ENCODE measurements at places on chromosomes 6 and 20.

DNA sequence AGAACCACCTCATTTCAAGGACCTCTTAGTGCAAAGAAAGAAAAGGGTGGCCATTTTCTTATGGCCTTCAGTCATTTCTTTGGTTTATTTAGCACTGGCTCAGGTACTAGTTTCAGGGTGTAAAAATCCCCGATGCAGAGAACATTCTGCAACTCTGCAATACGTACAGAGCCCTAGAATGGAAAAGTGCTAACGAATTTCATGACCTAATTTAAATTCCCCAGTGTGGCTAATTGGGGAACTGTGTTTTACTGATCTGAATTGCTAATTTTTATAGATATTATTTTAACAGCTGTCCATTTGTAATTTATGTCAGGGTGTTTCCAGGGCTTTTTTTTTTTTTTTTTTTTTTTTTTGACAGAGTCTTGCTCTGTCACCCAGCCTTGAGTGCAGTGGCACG is 160.7 kb downstream of the UST start:
- DNase-seq: no peak

- no peak for DNase-seq
Measured at GRCh38 chr20:36113566-36114250, 40.8 kb upstream of the EPB41L1 start.

DNA sequence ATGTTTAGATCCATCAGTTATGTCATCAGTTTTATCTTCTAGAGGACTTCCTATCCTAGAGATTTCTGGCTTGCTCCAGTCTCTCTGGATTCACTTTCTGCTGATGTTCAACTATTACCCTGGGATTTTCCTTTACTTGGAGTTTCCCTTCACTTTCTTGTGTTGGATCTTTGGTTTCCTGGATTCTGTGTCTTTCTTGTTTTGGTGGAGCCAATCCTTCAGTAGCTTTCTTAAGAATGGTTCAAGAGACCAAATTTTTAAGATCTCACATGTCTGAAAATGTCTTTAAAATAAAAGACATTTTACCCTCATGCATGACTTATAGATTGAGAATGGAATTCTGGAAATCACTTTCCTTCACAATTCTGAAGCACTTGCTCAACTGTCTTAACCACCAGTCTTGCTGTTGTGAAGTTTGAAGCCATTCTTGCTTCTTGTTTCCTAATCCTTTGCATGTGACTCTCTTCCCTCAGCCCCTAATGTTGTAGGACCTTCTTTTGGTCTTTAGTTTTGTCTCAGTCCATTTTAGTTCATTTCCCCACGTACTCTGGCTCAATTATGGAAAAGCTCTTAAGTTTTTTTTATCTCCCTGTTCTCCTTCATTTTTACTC is 87.9 kb downstream of the ARID1B start:
- no peak for DNase-seq

- DNase-seq: no peak
Measured at GRCh38 chr20:63538204-63539091, 1.3 kb upstream of the PTK6 start.

GRCh38 chr20:20367575-20368417 is at the start of gene INSM1:
INSM1 (plus strand) TSS chr20:20368104; CDS start chr20:20368268, 164 bp downstream.
- no peak for DNase-seq

- DNase-seq: peak; percentile 24
Measured at GRCh38 chr6:137811121-137811915, 55.7 kb upstream of the TNFAIP3 start.

GRCh38 chr6:24974182-24975171 is 38.7 kb upstream of the RIPOR2 start:
- no peak for DNase-seq

- no peak for DNase-seq
Measured at GRCh38 chr20:59972037-59972801, 14.0 kb downstream of the CDH26 start.

DNA sequence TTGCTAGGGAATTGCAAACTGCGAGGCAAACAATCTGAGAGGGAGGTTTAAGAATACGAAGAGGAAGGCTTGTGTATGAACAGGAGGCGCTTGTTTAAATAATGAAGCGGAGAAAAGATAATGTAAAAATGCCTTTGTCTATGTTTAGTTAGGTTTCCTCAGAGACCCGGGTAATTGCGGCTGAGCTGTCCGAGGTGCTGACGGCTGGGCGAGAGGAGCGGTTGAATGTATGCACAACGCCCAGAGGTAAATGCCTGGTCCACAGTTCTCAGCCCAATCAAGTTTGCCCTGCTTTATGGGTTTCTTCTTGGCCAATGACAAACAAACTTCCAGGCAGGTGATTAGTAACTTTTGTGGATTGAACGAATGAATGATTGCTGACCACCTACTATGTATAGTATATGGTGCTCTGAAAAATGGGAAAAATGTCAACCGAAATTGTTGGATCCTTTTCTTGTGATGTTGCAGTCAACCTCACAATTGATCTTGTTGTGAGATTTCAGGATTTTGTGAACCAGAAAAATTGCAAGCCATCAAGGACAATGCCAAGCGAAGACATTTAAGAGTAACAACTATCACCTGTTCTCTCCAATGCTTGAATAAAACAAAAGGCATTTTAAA is 38.3 kb upstream of the SLC32A1 start:
- no peak for DNase-seq

DNA sequence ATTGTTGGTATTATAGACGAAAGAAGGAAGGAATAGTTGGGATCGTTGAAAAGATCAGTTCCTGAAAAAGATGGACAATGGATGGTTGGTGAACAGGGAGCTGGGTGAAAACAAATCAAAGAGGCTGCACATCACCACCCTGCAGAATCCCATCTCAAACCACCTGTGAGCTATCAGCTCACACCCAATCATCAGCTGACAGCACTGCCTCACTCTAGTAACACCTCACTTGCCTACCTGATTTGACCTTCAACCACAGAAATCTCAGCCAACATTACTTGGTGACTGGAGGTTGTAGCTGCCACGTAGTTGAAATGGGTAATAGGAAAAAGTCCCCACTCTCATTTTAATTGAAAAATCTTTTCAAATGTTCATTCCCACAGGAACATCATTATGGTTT is 101.8 kb upstream of the DST start:
- DNase-seq: no peak

- peak; percentile 62 for DNase-seq
Measured at GRCh38 chr6:27502508-27503435, 29.9 kb upstream of the ZNF184 start.

DNA sequence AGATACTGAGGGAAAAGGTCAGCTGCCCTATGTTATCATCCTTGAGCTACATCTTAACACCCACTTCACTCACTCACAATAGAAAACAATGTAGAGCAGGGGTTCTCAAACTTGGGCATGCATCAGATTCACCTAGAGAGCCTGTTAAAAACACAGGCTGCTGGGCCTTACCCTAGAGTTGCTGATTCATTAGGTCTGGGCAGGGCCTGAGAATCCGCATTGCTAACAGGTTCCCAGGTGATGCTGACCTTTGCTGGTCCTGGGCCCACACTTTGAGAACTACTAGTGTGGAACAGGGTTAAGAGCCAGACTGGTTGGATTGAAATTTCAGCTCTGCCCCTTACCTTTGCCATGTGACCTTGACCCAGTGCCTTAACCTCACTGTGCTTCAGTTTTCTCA is 25.1 kb downstream of the RSPO4 start:
- no peak for DNase-seq

DNA sequence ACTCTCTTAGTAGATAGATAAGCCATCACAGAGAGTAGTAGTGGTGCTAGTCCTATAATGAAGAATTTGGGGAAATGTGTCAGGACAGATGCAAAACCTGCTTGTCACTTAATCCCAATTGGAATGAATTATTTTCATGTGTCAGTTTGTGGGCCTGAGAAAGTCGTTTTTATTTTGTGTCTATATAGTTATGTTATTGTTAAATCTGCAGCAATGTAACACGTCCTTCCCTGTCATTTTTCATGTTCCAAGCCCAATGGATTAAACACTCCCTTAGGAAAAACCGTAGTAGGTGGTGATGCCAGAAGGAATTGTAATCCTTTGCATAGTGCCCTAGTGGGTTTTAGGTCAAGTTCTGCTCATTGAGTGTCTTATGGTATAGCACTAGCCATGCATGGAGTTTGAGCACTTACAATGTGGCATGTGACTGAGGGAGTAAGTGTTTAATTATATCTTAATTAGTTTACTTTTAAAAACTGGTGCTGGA is 105.9 kb upstream of the PRSS16 start:
- DNase-seq: no peak

DNA sequence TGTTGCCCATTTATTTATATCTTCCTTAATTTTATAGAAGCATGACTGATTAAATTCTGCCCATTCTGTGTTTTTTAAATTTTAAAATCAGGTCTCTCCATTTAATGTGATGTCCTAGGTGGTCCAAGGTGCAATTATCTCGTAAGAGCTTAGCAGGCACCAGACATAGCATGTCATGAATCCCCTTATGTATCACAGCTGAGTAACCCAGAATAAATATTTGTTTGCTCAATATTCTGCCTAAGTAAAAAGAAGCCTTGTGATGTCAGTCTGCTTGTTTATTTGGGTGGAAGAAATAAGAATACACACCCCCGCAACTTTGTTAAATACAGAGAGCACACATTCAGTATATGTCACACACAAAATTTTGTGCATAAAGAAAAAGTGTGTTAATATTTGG is 211.3 kb downstream of the FARS2 start:
- DNase-seq: no peak

DNA sequence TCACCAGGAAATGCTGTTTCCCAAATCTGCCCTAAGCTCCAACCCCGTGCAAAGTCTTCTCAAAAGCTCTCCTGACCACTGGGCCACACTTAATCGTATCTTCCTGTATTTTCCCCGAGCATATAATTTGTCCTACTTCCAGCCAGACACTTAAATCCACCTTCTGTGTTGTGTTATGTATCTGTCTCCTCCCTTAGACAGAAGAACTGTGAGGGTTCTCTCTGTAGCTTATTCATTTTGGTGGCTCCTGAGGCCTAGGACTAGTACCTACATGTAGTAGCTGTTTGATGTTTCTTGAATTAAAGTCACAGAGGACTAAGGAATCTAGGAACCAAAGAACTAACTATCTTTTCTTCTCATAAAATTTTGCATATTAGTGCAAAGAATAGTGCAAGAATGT is 292.6 kb downstream of the ALDH8A1 start:
- DNase-seq: no peak

GRCh38 chr20:15069355-15069754 is 731.9 kb upstream of the FLRT3 start:
- no peak for DNase-seq

GRCh38 chr6:29376003-29376402 is 912 bp upstream of the OR12D3 start:
- no peak for DNase-seq

- DNase-seq: no peak
Measured at GRCh38 chr20:42792052-42792451, 397.7 kb downstream of the PTPRT start.

- DNase-seq: peak; percentile 34
Measured at GRCh38 chr20:41616228-41616627, 1.9 kb downstream of the CHD6 start.

DNA sequence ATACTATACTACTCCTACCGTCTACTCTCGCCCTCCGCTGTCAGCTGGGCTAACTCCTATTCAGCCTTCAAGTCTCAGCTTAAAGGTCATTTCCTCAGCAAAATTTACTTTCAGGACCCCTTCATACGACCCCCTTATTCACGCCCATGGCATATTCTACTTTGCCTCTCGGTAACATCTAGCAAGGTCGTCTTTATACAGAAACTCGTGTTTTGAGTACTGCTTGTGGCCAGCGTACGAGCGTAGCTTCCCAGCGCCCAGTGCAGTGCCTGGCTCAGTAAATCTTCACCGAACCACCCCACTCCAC is 546 bp downstream of the CRNKL1 start:
- DNase-seq: no peak

GRCh38 chr20:43994486-43995100 is 79.9 kb downstream of the TOX2 start:
- no peak for DNase-seq

- DNase-seq: no peak
Measured at GRCh38 chr20:16806886-16807285, 58.7 kb downstream of the OTOR start.

- no peak for DNase-seq
Measured at GRCh38 chr6:38367231-38367630, 272.5 kb downstream of the BTBD9 start.

DNA sequence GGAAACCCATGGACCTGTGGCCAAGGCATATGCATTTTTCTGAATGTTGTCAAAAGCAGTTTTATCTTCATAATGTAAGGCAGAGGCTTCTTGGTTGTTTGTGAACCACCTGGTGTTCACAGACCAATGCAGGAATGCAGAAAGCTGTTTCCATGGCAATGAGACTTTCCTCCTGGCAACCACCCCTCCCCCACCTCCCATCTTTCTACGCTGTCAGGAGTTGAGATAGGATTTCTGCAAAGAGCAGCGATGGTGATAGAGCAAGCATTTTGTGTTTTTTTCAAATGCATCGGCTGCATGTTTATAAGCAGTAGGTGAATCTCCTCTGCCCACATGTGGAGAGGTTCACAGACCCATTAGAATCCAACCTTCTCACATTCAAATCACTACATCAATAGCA is 114.1 kb upstream of the SMLR1 start:
- no peak for DNase-seq

DNA sequence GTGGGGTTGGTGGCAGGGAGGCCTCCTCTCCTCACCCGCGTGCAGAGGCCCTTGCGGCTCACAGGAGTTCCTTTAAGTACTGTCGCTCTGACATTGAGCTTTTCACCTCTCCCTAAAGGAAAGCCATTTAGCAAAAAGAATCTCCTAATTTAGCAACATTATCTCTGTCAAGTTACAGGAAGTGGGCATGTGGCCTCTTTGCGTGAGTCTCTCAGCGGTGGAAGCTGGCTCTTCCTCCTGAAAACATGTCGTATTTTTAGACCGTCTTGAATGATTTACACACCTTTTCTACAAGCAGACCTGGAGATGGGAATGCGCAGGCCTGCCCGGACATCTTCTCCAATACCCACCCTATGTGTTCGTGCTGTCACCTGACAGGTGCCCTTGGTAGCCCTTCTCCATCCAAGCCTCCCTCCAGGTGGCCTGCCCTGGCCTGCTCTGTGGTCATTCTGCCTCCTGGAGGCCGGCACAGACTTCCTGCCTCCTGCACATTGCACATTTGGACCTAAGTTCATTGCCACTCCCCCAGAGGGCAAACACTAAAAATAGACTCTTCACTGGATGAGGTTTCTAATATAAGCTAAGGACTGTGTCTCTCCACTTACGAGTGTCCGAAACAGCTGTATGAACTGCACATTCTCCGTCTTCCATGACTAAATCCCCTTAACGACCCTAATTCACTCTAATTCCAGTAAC is 18.5 kb upstream of the PHACTR3 start:
- no peak for DNase-seq

DNA sequence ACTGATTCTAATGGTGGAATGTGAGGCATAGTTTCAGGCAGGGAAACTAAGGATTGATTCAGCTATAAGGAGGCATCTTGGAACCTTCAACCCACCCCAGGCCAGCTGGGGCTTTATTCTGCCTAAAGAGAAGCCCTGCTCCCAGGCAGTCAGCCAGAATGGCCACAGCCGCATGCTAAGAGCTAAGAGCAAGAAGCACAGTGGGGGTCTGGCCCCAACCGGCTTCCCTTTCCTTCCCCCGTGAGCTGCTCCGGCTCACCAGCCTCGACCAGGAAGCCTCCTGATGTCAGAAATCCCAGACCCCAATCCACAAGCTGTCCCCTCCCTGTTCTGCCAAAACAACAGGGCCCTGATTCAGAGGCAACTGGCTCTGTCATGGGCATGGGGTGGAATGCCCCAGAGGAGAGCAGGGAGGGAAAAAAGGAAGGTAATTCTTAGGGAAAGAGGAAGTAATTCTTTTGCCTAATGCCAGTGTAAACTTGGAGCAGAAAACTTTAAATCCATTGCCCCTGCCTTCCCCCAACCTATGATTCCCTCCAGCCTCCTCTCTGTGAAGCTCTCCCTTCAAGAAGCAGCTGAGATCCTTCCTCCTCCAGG is 6.9 kb downstream of the GRM4 start:
- no peak for DNase-seq
